CD8-positive, alpha-beta T cell (primary cell): ENCODE measurements at places on chromosomes 6 and 20. TPM values are rescaled to one million over a fixed set of nuclear protein-coding genes. Genes with fewer than 3 reads are reported as not detected.

- peak; percentile 74 for DNase-seq
These were observed 4.8 kb upstream of the TRIM40 start for GRCh38 chr6:30130887-30131862.

GRCh38 chr20:43917380-43917779 is 2.7 kb downstream of the TOX2 start:
- no peak for DNase-seq

DNA sequence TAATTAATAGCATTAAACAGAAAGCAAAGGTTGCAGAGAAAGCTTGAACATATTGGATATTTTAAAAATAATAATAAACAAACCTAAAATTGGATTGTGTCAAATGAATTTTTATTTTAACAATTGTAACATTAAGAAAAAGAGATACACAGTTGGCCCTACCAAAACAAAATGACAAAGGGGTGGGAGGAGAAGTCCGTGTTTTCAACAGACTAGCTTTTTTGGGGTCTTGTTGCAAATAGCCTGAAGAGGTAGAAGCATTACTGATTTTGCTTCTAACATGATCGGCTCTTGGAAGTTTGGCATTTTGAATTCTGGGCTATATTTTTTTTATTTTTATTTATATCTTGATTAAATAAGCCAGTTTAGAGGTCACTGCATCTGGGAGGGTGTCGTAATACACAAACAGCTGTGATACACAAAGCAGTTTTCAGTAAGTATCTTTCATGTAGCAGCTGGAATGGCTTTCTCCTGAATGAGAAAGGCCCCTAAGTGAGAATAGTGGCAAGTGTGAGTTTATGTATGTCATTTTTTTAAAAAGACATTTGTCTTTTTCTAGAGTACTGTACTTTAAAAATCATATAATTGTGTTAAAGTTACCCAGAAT is 85.5 kb upstream of the ZNF217 start:
- no peak for DNase-seq

- no peak for DNase-seq
These were observed 23.1 kb upstream of the BMP7 start for GRCh38 chr20:57289391-57290177.

GRCh38 chr6:24659561-24659960 is 7.1 kb downstream of the TDP2 start:
- no peak for DNase-seq

DNA sequence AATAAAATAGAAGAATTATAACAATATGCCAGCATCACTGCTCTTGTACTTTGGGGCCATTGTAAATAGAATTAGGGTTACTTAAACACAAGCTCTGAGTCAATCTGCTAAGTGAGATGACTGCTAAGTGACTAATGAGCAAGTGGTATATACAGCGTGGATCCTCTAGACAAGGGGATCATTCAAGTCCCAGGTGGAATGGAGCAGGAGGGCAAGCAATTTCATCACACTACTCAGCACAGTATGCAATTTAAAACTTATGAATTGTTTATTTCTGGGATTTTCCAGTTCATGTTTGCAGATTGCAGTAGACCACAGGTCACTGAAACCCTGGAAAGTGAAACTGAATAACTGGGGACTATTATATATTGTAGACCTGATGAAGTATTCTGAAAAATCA is 235.3 kb downstream of the BTBD3 start:
- DNase-seq = no peak

GRCh38 chr6:89154131-89154530 is 8.3 kb downstream of the PM20D2 start:
- DNase-seq = no peak

Gene KIF25
- 0.33 TPM for total RNA-seq

DNA sequence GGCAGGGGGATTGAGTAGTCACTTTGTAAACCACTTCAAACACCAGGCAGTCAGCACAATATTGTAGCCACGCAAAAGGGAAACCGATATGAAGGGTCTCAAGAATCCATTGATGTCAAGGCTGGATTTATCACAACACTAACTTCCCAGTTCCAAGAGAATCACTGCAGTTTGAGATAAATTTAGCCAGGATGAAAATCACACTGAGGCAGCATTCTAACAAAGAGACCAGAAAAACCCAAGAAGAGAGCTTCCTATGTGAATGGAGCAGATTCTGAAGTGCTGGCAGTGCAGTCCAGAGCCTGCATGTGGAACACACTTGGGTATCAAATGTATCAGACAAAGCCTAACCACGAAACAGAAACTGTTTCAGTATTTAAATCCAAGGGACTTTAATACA is 84.6 kb downstream of the KIF16B start:
- DNase-seq = no peak

- no peak for DNase-seq
These were observed 73.8 kb upstream of the CD93 start for GRCh38 chr20:23159947-23160318.

Gene MAP3K5
- 11.3 TPM for total RNA-seq

GRCh38 chr20:20608641-20609040 is 103.8 kb downstream of the RALGAPA2 start:
- DNase-seq = no peak

DNA sequence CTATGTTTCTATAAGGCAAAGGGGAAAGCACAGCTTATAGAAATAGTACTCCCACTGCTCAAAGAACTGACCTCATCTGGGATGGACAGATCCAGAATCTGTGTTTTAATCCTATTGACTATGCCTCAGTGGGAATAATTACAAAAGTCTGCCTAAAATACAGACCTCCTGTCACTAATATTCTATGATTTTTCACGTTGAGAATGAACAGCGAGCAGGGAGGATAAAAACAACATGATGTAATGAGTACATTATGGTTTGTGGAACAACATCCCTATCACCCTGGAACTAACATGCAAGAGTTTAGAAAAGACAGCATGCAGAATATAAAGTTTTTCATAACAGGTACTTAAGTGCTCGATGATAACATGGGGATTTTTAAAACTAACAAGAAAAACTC is 53.9 kb downstream of the EPHA7 start:
- no peak for DNase-seq

DNA sequence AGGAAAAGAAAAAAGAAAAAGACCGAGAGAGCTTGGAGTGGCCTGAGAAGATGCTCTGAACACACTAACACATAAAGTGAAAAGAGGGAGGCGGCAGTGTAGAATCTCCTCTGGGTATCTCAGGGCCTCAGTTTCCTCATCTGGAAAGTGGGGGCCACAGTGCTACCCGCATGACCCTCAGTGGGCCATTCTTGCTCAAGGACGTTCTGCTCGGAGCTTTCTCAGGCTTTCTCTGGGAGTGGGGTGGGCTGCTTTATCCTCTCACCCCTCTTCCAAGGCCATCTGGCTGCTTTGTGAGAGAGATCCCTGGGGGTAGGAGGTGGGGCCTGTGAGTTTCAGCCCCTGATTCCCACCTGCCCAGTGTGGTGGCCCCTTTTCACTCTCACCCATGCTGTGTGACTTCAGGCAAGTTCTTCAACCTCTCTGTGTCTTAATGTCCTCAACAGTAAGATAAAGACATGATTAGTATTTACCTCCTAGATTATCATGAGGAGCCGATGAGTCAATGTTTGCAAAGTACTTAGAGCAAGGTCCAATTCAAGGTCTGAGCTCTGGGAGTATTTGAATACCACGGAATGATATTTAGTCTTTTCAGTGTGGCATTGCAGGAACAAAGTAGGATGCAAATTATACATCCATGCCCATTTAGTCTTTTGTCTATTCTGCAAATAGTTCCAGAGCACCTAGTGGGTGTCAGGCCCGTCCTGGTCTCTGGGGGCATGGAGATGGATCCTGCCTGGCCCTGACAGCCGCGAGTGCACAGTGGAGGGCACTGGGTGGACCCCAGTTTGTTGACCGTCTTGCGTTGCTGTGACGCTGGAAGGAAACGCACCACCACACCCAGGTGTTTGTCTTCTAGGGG is 34.3 kb downstream of the SRC start:
- no peak for DNase-seq

- peak; percentile 14 for DNase-seq
These were observed 60.2 kb upstream of the RALY start for GRCh38 chr20:33933469-33933909.

Gene EBF4
- total RNA-seq = 5.8 TPM

DNA sequence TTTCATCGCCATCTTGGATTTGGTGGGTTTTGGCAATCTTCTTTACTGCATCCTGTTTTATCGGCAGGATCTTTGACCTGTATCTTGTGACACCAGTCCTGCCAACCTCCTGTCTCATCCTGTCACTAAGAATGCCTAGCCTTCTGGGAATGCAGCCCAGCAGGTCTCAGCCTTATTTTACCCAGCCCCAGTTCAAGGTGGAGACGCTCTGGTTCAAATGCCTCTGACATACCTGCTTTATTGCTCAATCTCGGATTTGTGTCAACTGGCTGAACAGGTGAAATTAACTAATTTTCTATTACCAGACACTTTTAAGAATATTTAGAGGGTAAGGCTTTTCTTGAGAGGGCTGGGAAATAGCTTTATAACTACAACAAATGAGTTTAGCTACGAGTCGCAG is 102.5 kb downstream of the SASH1 start:
- DNase-seq = no peak

DNA sequence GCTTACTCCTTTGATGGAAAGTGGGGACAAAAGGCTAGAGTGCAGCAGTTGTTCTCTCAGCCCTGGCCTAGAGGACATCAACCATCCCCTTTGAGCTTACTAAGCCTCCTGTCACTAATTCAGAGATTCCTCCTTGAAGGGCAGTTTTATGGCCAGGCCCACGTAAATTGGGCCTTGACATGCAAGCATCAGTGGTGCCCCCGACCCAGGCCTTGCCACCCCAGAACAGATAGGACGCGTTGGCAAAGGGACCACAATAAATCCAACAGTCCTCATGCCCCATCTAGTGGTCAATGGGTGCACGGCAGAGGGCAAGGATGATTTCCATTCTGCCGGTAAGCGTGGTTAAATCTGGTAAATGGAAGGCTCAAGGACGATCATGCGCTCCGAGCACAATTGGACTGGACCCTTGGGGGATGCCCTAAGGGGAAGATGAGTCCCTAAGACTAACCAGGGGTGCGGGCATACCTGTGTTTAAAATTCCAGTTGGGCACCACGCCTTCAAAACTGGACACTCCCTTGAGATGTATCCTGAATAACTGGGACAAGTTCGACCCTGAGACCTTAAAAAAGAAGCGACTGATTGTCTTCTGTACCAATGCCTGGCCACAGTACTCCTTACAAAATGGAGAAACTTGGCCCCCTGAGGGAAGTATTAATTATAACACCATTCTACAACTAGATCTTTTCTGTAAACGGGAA is 32.6 kb downstream of the CEP85L start:
- peak; percentile 38 for DNase-seq

DNA sequence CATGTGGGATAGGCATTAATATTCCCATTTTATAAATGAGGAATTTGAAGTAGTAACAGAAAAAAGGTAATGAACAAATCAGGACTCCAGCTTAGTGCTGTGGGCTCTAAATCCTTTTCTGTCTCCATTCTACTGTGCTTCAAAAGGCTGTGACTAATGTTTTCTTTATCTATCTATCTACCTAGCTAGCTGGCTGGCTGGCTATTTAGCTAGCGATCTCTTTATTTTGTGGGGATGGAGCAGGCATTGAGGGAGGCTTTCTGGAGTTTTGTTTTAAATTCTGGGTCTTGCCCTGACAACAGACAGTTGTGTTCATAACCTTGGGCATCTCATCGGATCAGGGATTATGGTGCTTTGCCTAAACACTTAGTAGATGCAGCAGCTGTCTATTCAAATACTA is 139.2 kb downstream of the SOX4 start:
- no peak for DNase-seq

Gene SPATA25
- 0.64 TPM for total RNA-seq

Gene FERMT1
- total RNA-seq = not detected

DNA sequence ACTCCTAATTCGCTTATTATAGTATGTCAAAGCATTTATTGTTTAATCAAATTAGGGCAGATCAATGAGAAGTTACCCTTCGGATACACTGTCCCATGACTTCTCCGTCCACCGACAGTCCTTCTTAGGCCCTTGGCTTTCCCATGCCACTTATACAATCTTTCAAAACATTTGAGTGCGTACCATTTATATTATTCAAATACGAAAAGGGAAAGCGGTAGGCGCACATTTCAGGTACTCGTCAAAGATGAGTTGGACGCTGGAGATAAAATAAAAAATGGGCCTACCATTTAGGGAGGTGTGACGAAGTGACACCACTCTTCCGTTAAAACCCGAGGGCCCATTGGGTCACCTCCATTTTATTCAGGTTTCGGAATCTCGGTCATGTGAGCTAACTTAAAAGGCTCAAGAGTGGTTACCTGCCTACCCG is 542 bp upstream of the AFG1L start:
- DNase-seq = no peak

DNA sequence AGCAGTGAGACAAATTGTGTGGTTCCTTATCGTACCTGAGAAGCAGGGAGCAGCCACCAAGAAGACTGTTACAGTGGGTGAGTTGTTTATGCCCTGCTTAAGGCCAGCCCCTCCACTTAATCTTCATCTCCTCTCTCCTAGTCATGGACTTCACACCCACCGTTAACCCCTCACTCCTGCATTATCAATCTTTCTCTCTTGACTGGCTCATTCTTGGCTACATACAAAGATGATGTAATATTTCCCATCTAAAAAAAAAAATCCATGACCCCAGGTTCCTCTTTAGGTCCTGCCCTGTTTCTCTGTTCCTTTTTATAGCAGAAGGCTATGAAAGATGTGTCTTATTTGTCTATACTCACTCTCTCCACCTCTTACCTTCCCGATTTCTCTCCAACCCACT is 72.4 kb downstream of the SHLD1 start:
- no peak for DNase-seq

GRCh38 chr20:21397341-21398108 is at the start of gene NKX2-4:
NKX2-4 (minus strand) TSS chr20:21397526; CDS start chr20:21397399, 127 bp downstream.
- DNase-seq = no peak

- no peak for DNase-seq
These were observed 40.4 kb downstream of the FAM8A1 start for GRCh38 chr6:17640477-17640917.

Gene GGTLC1
- total RNA-seq = not detected

GRCh38 chr20:19427913-19428312 is 215.5 kb downstream of the SLC24A3 start:
- no peak for DNase-seq

DNA sequence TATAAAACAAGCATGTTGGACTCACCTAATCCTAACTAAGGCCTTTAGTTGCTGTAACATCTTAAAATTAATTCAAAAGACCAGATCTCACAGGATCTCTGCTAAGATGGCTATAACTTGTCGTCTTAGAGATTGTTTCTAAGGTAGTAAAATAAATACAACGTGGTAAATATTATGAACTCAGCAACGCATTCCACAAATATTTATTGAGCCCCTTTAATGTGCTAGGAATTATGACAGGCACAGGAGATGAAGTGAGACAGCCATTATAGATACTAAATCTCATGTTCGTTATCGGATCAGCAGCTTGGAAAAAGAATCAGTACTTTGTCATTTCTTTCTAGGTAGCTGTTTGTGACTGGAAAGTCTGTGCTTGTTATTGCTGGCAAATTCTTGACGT is 20.9 kb upstream of the MCM3 start:
- no peak for DNase-seq

GRCh38 chr6:733431-734219 is 40.7 kb upstream of the EXOC2 start:
- DNase-seq = no peak

Gene ARHGAP40
- total RNA-seq = not detected

Gene DEFB132
- not detected for total RNA-seq

Gene TINAG
- not detected for total RNA-seq

Gene RNF39
- total RNA-seq = not detected

Gene RAET1L
- total RNA-seq = not detected
